Right cardiac atrium (tissue), 5 donors: ENCODE measurements at places on chromosomes 11 and 22.

DNA sequence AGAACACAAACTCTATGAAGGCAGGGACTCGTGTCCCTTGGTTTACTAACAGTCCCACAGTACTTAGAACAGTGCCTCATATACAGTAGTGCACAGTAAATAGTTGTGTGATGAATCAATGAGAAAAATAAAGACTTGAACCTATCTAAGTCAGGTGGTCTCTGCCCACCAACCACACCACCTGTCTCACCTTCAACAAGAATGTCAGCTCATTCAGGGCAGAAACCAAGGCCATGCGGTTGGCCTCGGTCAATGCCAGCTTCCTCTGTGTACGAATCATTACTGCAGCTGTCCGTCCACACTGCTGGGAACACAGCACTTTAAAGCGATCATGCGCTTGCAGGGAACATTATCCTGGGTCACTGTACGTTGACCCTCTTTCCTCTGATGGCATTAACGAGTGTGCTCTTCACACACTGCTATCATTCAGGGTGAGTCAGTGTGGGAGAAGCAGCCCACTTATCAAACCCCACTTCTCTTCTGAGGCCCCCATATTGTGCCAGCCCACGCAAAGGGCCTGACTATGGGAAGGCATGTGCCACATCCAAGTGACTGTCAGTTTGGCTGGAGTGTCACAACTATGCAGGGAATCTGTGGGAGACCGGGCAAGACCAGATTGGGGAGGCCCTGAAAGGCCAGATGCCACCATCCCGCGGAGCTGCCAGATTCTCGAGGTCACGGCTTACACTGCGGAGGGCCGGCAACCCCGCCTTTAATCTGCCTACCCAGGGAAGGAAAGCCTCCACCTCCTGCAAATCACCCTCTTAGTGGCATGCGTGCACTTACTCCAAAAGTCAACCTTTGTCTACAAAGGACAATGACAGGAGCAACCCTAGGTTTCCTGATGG, 36.1 kb downstream of the LARGE1 start:
- DNase-seq: no peak

- DNase-seq: no peak
Measured at GRCh38 chr11:10414181-10414580, 40.9 kb upstream of the AMPD3 start.

- no peak for DNase-seq
Measured at GRCh38 chr22:27959335-27960090, 40.5 kb upstream of the PITPNB start.

GRCh38 chr11:72041364-72042063, 38.8 kb downstream of the NUMA1 start:
- DNase-seq: peak; percentile 92

DNA sequence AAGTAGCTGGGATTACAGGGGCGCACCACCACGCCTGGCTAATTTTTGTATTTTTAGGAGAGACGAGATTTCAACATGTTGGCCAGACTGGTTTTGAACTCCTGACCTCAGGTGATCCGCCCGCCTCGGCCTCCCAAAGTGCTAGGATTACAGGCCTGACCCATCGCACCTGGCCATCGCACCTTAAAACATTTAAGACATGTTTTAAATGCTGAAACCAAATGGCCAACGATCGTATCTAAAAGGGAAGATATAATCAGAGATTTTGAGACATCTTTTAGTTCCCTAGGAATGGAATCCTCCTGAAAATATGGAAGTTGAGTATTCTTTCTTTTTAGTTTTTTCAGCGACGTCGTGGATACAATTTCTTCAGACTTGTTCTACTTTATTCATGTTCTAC, 21.8 kb upstream of the APOBEC3A start:
- no peak for DNase-seq

- no peak for DNase-seq
Measured at GRCh38 chr11:48161951-48162884, 54.4 kb upstream of the OR4B1 start.

GRCh38 chr11:73379189-73379880, 3.1 kb downstream of the RELT start:
- DNase-seq: no peak

DNA sequence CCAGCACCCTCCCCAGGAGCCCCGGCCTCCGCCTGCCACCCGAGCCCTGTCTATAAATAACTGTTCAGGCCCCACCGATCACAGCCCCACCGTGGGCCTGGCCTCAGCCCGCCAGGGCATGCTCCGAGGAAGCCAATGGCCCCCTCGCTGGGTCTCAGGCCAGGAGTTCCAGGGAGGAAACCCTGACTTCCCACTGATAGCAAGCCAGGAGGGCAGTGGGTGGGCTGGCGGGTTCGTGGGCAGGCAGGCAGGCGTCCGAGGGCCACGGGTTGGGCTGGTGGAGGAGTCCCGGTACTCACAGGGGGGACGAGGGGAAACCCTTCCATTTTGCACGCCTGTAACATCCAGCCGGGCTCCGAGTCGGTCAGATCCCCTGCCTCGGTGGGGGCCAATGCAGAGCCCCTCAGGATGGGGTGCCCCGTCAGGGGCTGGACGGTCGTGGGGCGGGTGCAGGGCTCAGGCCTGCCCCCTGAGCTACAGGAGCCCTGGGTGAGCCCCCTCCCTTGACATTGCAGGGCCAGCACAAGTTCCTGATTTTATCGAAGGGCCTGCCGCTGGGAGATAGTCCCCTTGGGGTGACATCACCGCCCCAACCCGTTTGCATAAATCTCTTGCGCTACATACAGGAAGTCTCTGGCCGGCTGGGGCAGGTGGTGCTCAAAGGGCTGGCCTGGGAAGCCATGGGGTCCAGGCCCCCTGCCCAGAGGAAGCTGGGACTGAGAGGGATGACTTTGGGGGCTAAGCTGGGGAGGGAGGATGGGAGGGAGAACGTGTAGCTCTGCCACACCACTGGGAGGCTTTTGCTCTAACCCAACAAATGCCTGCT, at the start of gene SPI1:
Gene SPI1 (minus strand): TSS at position 538 of the 826 bp plus-strand sequence. CDS start 194 bp downstream, at position 344.
- DNase-seq: peak; percentile 84

DNA sequence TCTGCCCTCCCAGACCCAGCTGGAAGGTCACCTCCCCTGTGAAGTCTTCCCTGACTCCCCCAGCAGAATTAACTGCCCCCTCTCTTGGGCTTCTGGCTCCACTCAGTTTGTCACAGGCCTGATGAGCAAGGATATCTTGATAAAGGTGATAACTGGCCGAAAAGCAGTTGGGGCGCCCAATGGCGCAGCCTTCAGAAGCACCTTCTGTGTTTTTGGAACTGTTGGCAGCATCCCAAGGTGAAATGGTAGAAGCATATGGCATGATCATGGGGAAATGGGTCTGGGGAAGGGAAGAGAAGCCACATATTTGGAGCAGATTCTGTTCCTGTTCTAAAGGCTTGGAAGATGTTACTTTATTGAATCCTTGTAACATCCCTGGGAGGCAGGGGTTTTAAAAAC, 2.8 kb upstream of the TAB1 start:
- DNase-seq: no peak

DNA sequence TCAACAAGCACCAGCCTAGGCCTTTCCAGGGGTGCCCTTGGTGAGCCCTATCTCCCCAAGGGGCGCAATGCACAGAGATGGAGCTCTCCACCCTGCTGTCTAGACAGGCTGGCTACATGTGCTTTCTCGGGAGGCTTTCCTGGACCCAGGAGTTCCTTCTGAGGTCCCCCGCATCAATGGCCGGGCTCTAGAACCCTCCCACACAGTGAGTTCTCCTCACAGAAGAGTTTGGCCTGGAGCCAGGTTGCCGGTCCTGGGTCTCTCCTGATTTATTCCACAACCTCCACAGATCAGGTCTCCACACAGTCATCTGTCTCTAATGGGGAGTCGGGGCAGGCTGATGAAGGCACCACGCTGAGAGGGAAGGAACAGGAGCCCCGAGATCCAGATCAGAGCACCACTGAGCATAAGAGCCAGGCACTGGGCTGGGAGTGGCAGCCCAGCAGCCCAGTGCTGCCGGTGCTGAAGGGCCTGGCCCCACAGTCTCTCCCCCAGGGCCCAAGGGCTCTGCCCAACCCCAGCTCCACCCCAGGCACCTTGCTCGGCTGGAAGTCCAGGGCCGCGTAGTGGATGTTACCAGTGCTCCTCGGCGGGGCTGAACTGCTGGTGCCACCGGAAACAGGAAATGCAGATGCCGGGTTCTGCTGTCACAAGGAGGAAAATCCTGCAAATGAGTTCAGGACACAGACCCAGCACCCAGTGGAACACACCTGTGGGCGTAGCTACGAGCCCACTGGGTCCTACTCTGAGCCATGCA, 44.7 kb downstream of the GAB4 start:
- DNase-seq: no peak

DNA sequence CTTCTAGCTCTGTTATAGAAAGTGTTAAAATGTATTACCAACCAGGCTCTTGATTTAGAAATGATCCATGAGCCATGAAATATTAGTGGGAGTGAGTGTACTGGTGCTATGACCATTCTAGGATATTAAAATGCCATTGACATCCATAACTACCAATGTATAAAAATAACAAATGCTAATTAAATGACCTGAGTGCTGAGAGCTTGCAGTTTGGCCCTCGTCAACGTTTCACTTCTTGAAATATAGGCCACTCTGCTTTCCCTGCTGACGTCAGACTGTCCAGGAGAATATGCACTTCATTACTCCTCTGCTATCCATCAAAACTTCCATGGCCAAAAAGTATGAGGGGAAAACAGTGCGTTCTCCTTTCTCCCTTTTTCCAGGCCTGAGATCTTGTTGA, 563.1 kb downstream of the METTL15 start:
- DNase-seq: no peak

DNA sequence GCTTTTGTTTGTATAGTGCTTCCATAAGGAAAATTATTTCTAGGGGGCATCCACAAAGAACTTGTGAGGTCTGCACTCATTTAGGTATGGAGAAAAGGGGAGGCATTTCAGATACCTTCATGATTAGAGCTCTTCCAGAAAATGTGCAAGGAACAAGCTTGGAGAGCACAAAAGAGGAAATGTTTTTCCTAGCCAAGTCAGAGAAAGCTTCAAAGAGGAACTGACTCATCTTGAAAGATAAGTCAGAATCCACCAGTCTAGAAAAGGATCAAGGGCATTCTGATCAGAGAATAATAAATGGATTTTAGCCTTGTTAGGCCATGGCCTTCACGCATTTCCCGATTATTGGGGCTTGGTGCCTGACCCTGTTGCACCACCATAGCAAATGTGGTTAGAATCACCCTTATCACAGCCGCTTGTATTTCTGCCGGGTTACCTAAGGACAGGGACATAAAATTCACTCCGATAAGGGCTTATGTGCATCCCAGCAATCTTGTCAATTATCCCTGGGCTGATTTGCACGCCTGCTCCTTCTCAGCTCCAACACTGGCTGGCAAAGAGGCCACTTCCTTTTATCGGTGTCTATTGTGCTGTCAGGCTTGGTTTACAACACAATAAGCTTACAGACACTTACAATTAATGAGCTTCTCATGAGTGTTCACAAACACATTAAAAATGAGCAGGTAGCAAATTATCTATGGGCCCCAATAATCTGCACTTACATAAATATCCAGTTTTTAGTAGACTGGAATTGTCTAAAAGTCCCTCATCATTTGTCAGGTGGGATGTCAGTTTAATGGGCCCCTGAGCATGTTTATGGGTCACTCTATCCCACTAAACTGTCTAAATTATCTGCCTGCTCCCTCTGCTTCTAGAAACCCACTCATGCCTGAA, 613.5 kb downstream of the SOX6 start:
- DNase-seq: no peak

DNA sequence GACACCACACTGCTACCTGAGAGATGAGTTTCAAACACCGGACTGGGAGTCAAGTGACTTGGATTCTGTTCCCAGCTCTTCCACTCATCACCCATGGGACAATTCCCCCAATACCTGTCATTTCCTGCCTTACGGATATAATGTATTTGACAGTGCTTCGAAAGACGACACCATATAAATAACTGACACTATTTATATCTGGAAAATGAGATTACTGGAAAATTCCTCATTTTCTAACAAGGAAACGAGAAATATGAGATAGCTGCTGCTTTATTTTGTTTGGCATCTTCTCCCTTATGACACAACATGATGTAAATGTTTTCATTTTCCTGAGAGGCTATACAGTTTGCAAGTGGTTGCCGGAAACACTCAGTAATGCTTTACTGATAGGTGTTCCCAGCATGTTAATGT, 8.6 kb downstream of the HSCB start:
- no peak for DNase-seq

DNA sequence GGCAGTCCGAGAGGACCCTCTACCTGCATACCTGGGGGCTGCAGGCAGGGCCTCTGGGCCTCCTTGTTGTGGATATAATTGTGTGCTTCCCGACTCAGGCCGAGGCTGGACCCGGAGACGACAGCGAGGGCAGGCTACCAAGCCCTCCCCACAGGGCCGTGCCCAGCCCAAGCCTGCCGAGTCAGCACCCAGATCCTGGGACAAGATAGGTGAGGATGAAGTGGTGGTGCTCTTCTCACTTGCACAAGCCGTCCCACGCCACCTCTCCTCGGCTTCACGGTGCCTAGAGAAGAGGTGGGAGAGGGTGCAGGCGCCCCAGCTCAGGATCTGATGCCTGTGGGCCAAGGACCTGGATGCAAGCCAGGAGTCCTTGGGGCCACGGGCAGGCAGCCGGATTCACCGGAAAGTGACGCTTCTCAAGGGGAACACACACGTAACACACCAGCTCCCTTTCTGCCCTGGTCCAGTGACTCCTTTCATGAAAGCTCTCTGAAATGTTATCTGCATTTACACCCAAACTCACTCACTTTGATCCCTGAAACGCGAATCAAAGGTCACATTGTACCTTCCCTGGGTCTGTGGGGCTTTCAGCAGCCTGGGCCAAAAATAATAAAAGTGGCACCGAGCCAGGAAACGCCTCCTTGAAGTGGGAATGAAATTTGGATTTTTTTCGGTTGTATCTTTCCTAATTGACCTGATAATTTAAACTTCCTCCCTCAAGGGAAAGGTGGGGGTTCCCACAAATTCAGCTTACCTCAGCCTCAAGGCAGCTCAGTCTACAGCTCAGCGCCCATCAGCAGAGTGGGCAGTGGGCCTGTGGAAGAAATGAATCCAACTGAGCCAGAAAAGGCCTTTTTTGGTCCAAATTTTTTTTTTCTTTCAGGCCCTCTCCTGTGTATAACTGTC, 1.1 kb upstream of the GNB1L start:
- peak; percentile 82 for DNase-seq

- DNase-seq: peak; percentile 26
Measured at GRCh38 chr22:41092847-41093411, 537 bp downstream of the EP300 start.

GRCh38 chr11:39569789-39570188, 1889.7 kb downstream of the LRRC4C start:
- DNase-seq: no peak
